ENCODE measurements at places on chromosomes 13 and 19.

GRCh38 chr19:29878973-29879654, 62.9 kb upstream of the URI1 start:
- no peak for DNase-seq

GRCh38 chr13:31431722-31432137, 232.0 kb downstream of the B3GLCT start:
- DNase-seq: peak; percentile 9

DNA sequence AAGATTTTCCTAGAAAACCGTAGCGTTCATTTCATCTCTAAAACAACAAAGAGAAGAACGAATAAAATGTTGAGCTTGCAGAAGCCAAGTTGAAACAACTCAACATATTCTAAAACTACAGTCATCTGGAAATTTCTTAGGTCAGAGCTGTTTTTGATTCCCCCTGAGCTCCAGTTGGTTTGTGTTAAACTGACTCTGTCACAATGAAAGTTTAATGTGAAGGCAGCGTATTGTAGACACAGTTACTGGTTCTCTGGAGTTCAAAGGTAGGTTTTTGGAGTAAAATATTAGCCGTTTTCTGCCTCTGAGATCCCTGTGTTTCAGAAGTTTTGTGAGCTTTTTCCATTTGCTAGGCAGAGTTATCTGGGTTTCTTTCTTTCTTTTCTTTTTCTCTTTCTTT, 2.2 kb downstream of the ARHGEF7 start:
- DNase-seq: no peak

DNA sequence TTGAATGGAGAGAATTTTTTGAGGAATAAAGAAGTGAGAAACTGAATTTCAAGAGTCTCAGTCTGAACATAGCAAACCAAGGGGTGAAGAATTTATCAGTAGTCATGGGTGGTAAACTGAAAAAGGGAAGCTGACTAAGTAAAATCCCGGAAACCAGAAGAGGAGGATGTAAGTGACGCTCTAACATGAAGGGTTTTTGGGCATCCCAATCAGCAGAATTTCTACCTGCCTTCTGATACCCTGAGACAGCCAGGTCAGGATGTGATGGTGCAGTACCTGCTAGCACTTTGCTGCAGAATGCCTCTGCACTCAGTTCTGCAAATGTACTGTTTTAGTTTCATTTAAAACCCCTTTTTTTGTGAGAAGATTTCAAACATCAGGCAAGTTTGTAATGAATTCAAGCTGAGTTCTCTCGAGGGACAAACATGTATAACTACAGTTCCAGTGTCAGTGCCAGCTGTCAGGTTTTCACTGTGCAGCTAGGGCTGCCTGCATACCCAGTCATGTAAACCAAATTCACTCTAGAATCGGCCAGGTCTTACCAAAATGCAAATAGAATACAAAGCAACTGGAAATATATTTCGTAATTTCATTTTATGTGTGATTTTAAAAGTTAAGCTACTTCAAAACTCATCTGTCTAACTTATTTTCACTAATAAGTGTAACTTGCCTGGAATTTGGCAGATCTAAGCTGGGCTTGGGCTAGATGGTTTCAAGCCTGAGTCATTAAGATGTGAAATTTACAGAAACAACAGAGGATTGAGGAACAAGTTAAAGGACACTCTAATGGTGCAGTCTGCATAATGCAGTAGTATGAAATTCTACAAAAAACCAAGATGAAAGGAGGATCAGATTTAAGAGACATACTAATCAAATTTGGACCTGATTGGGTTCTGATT, 13.8 kb downstream of the METTL21C start:
- DNase-seq: no peak

DNA sequence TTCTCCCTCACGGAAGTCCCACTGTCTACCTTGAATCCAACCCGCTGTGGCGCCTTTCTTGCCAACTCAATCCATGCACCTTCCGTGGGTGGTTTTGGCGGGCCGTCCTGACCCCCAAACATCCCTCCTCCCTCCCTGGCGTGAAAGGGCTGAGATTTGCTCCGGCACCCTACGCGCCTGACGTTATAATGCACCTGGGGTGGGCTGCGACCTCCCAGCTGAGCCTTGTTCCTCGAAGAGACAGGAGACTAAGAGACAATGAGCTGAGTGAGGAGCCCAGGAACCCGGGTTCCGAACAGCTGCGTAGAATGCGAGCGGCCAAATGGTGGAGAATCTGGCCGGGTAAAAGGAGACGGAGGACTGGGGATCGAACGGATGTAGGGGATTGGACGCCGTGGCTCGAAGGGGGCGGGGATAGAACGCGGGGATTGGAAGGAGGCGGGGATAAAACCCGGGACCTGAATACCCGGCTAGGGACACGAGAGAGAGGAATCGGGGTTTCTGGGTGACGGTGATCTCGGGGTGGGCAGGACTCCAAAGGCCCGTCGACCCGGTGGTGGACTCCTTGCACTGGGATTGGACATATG, at the start of gene CPT1C:
TSS of gene CPT1C (plus strand) at position 461 of the 587 bp plus-strand sequence. CDS start 1,137 bp downstream, outside the sequence.
- DNase-seq: peak; percentile 52

- DNase-seq: no peak
Observed at GRCh38 chr19:13100841-13101589, 1.6 kb downstream of the LYL1 start.

DNA sequence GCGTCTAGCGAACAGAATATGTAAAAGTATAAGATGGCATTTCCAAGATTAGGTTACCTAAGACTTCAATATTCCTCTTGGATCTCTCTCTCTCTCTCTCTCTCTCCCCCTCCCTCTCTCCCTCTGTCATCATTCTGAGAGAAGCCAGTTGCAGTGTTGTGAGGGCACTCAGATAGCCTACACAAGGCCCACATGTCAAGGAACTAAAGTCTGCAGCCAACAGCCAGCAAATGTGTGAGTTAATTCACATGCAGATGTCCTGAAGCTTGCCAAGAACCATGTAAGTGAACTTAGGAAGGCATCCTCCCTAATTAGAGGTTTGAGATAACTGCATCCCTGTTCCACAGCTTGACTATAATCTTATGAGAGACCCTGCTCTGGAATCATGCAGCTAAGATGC, 822.9 kb upstream of the PRR20A start:
- no peak for DNase-seq

All from GM12892 (cell line).